Endothelial cell of umbilical vein (primary cell): ENCODE measurements at places on chromosomes 12 and 14. TPM values are rescaled to one million over a fixed set of nuclear protein-coding genes. Genes with fewer than 3 reads are reported as not detected.

The UNC79 gene
- polyA plus RNA-seq, result not detected in 2 replicates

The TRMT5 gene
- 1.8 and 2.4 TPM in 2 replicates for polyA plus RNA-seq

- no peak for DNase-seq
These were observed at the start of gene PPP1R36 for GRCh38 chr14:64549791-64550620. TSS of gene PPP1R36 (plus strand) at chr14:64549961. CDS start at chr14:64549998, 37 bp downstream.

DNA sequence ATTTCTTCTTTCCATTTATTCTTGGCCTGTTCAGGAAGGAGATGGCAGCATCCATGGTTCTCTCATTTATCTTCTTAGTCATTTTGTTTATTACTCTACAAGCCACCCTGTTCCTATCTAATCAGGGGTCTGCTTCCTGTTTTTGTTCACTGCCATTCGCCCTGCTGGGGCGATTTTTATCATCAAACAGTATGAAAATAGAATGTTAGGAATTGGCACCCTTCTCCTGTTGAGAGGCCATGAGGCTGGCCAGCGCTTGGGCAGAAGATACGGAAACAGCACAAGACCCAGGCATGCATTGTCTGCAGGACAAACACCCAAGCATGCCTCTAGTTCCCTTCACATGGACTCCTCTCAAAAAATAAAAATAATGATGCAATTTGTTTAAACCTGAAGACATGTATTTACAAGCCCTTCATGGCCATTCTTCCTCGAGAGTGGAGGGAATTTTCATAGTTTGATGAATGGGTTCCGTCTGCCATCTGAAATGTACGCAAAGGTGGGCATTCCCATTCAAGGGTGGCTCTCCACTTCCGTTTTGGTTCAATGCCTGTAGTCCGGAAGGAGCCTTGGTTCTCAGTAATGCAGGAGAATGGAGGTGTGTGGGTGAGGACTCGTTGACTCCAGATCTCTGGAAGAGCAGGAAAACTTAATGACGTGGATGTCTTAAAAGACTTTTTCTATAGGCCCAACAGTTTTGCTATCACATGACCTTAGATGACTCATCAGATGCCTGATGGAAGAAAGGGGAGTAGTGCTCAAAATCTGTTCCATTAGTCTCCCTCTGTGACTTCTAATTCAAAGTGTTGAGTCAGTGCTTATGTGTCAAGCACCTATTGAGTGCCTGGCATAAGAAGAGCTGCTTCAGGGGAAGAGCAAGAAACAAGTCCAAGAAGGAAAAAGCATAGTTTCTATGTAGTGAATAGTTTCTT lies 252.4 kb upstream of the TBX3 start:
- no peak for DNase-seq

- DNase-seq, result no peak
These were observed 61.3 kb downstream of the CCDC88C start for GRCh38 chr14:91356181-91356763.

- DNase-seq, result peak; percentile 54
These were observed 308.0 kb downstream of the PPFIA2 start for GRCh38 chr12:81450920-81451739.
